ENCODE measurements at places on chromosomes 12 and 14.

DNA sequence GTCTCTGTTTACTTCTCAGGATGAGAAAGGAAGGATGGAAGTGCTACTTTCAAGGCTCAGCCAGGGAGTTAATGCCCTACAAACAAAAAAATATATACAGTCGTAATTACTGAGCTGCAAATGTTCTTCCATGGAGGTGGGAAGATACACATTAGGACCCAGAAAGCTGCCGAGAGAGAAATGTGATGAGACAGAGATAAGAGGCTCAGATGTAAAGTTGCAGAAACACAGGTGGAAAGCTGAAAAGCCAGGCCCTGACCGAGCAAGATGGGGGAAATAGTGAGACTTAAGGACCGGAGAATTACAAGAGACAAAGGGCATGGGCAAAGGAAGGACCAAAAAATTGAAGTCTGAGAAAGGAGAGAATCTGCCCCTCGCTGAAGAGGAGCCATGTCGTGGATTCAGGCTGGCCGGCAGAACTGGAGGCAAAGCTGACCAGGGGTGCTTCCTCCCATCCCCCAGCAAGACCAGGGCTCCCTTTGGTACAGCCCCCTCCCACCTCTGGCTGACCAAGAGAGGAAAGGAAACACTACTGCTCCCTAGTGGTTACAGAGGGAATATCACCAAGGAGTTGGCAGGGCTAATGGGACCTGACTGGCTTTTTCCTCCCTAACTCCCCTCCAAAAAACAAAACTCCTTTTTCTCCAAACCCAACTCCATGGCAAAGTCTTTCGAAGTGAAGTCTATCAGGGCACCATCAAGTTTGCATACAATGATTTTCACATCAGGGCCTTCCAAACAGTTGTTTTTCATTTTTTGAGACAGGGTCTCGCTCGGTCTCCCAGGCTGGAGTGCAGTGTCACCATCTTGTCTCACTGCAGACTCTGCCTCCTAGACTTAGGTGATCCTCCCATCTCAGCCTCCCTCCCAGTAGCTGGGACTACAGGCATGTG, 12.1 kb downstream of the ZFHX2 start:
- DNase-seq = no peak

GRCh38 chr14:68771631-68772030, 21.2 kb downstream of the ZFP36L1 start:
- no peak for DNase-seq

GRCh38 chr12:107859367-107859766, 84.9 kb downstream of the ASCL4 start:
- no peak for DNase-seq

DNA sequence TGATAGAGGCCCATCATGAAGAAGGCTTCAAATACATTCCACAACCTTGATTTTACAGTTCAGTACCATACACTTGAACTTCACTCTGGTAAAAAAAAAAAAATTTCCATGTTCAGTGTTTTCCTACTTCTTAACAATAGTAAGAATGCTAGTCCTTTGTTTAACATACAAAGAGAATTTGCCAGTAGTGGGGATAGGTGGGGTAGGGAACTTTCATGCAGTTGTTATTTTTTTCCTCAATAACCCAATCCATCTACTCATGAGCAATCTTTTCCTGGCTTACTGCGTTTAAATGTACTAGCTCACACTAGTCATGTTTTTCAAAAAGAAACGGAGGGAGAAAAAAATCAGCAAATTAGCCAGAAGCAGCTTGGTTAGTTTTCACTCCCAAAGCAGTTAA, 206.1 kb downstream of the PRKD1 start:
- DNase-seq = no peak

GRCh38 chr12:118034429-118035189, 18.1 kb downstream of the RFC5 start:
- no peak for DNase-seq

DNA sequence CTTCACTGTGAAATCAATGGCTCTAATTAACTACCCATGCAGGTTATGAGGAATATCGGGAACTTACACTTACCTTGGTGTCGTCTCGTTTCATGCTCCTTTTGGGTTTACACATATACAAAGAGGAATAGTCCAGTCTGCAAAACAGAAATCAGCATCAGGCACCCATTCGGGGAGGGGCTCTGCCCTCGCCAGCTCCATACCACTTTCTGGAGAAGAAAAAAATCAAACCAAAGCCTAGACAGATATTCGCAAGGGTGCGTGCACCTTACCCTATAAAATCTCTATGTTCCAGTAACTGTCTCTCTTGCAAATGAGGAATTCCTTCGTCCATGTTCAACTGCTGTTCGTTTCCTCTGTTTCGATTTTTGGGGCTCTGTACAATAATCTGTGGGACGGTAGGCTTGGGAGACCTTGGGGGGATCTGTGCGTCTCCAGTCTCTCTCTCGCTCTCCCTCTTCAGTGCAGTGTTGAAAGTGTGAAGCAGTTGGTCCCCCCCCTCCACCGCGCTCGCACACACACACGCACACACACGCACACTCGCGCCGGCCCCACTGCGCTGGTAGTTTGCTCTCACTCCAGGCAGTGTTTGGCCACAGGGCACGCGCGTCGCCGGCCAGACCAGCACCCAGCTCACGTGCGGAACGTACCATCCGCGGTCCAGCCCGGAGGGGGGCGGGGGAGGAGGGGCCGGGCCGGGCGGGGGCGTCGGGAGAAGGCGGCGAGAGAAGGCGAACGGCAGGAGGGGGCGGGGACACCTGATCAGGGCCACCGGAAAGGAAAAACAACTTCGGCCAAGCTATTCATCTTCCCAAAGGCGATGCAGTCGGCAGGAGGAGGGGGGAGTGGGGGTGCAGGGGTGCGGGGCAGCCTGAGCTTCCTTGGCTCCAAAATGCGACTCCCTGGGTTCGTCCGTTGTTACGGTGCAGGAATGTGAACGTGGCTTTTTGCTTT, at the start of gene BHLHE41:
Gene BHLHE41, minus strand, starts transcription at position 592 of the 954 bp plus-strand sequence. Its CDS starts 258 bp downstream, at position 334.
- no peak for DNase-seq
